GM13976 (cell line): ENCODE measurements at places on chromosomes 7 and 10.

DNA sequence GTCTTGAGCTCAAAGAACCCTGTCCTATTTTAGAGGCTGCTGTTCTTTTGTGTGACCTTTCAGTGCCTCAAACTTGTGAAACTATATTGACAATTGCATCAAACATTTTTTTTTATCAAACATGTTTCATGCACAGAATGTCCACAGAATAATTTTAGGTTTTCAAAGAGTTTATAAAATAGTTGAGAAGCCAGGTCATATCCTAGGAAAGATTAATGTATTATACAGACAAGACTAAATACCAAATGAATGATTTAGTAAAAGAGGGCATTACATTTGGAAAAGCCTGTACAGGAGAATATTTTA is 67.0 kb downstream of the CDK6 start:
- DNase-seq = no peak

GRCh38 chr7:44471436-44471835 is 19.0 kb downstream of the NUDCD3 start:
- DNase-seq = no peak

- no peak for DNase-seq
These were observed 10.8 kb upstream of the HOXA2 start for GRCh38 chr7:27112955-27113949.

GRCh38 chr7:33185786-33186185 is 56.4 kb downstream of the BBS9 start:
- peak; percentile 53 for DNase-seq

GRCh38 chr10:118028619-118029018 is 18.1 kb downstream of the RAB11FIP2 start:
- peak; percentile 20 for DNase-seq
